ENCODE measurements at places on chromosomes 3 and 15.

DNA sequence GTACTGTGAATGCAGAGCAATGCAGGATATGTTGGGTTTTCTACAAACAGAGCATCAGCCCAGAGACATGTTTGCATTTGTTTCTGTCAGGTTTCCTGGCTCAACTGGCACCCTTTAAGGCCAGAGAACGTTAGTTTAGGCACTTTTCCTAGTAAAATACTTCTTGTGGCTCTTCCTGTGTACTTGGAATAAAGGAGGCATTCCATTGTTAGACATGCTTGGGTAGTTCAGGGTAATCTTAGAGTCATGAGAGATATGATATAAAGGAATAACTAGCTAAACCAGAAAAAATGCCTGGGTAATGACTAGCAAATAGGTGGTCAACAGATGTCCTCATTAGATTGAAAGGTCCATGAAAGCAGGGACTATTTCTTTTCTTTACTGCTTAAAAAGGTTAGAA is 60.4 kb upstream of the RBM5 start:
- no peak for DNase-seq

- no peak for DNase-seq
Observed at GRCh38 chr3:36562945-36563344, 182.6 kb downstream of the STAC start.

- peak; percentile 31 for DNase-seq
Observed at GRCh38 chr15:100728371-100729201, 126.2 kb downstream of the ASB7 start.

GRCh38 chr3:46968783-46969428 is 7.6 kb downstream of the CCDC12 start:
- DNase-seq: no peak

- DNase-seq: no peak
Observed at GRCh38 chr3:64667138-64667537, 20.7 kb downstream of the ADAMTS9 start.

- no peak for DNase-seq
Observed at GRCh38 chr15:70266412-70267121, 168.8 kb upstream of the TLE3 start.

GRCh38 chr15:68235022-68235421 is 5.5 kb upstream of the CLN6 start:
- DNase-seq: no peak

DNA sequence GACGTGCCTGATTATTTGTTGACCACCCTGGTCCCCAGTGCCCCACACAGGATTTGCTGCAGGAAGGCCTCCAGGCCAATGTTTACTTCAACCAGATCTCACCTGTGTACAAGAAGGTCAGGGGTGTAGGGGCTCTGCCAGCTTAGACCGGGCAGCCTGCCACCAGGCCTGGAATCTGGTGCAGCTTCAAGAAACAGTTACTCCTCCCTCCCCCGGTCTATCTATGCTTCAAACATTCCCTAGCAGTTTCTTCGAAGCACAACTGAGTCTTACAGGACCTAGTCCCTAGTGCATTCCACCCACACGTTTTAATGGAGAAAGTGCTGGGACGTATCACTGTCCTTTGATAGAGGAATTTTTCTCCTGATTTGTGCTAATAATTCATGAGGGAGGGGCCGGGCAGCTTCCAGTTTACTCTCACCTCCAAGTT is 8.0 kb downstream of the SH3BP5 start:
- peak; percentile 37 for DNase-seq

GRCh38 chr3:111285694-111286093 is 214.1 kb downstream of the NECTIN3 start:
- no peak for DNase-seq

DNA sequence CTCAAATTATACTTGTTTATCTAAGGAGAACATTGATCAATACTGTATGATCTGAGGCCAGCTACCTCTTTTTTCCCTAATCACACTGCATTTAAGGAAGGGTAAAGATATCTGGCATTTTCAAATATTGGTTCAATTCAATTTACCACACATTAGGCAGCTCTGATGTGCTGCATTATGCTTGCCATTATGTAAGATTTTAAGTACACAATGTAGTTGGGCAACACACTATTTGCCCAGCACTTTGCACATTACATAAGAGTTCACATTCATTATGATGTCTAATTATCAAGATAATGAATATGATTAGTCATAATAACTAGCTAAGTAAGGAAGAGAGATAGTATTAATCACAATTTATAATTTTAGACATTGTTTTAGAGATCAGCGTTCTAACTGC is 196.3 kb downstream of the BCHE start:
- DNase-seq: no peak

- no peak for DNase-seq
Observed at GRCh38 chr3:191397771-191398170, 63.2 kb upstream of the PYDC2 start.

- peak; percentile 18 for DNase-seq
Observed at GRCh38 chr3:66363148-66363547, 137.7 kb downstream of the LRIG1 start.

DNA sequence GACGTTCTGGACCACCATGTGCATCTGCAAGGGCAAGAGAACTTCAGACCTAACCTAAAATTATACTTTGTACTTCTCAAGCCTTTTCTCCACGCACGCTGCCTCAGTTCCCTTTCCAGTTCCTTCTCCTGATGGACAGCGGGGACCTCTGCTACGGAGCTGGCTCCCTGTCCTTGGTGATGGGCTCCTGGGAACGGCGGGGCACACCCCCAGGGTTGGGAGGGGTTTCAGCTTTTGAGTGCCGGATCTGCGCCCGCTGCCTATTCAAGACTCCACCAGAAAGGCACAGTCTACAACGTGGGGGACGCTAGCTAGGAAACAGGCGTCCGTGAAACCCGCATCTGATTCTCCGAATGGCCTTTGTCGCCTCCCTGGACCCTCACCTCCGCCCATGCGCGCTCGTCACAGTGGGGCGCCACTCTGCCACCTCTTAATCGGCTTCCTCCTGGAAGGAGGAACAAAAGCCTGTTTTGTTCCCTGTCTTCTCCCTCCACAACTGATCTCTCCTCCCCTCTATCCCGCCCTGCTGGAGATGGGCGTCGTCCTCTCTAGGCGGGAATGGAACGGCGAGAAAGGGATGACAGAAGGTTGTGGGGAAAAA is 2.2 kb downstream of the GPR149 start:
- peak; percentile 68 for DNase-seq

DNA sequence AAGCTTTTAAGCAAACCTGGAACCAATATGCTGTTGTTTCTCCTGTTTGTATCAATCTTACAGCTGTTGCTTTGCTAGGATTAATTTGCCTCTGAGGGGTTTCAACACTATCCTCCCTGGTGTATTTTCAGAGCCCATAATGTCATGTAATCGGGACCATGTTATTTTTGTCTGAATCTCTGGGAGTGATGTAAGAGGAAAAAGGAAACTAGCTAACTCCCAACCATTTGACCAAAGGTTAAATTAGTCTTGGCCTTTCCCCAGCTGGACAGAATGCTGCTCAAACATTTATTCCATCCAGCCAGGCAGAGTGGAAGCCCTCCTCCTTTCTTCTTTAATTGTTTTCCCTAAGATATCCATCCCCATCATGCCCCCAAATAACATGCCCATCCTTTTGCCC is 142.2 kb downstream of the ALDH1A2 start:
- DNase-seq: no peak

All from mesendoderm (in vitro differentiated cells).